Stimulated activated CD8-positive, alpha-beta memory T cell treated with anti-CD3 and anti-CD28 coated beads, Interleukin-7, amount 100 ng/mL, for 1 hour (primary cell): ENCODE measurements at places on chromosomes 6 and 20.

- DNase-seq, result no peak
Observed at GRCh38 chr6:33453393-33454008, 875 bp upstream of the ZBTB9 start.

DNA sequence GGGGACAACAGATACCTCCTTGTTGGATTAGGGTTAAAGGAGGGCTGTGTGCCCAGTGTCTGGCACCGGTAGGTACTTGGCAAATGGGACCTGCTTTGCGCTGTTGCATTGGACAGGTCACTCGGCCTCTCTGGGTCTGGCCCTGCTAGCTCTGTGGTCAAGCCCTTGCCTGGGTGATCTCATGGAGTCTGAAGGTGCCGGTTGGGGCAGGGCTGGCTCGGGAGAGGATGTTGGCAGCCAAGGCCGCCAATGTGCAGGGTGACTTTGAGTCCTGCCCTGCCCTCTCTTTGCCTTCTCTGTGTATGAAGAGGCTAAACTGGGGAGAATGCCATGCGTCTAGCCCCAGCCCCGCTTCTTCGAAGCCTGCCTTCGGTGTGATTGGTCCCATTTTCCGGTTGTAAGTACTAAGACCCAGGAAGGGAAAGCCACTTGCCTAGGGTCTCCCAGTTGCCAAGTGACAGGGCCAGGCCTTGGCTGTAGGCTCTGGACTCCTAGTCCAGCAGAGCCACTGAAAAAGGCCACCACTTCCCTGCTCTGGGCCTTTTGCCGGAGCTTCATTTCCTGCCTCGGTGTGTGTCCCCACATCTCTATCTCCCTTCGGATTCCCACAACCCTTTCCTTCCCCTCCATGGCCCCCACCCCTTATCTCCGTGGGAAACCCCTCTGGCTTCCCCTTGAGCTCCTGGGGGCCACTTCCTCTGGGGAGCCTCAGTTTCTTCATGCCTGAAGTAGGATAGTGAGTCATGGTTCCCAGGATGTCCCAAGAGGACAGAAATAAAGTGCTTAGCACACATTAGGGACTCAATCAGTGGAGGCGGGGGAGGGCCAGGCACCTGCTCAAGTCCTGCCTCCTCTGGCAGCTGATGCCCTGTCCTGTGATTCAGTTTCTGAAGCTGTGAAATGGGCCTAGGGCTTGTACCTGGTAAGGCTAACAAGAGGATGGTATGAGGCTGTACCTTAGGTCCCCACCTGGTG, 3.9 kb downstream of the SRC start:
- no peak for DNase-seq

- DNase-seq, result no peak
Observed at GRCh38 chr6:16468991-16469615, 230.7 kb downstream of the GMPR start.

DNA sequence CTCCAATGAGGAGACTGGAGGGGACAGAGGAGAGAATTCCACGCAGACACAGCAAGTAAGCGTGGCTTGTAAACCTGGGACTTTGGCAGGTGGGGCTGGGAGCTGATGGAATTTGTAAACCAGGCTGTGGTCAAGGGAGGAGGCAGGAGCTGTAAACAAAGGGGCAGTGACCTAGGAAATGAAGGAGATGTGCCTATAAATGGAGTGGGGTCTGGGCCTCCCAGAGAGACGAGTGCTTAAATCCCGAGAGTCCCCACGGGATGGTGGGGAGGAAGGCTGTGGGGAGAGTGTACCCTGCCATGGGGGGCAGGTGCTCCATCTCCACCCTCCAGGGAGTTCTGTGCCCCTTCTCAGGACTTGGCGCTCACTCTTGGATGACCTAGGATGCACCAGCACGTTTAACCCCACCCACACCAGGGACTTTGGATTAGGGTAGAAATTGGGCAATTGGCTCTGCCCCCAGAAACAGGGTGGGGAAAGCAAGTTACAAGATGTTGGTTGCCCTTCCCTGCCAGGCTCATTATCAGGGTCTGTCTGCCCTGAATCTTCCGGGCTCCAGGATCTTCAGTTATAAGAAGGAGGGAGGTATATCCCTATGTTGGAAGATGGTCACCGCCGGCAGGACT, 4.0 kb upstream of the DHX16 start:
- no peak for DNase-seq

DNA sequence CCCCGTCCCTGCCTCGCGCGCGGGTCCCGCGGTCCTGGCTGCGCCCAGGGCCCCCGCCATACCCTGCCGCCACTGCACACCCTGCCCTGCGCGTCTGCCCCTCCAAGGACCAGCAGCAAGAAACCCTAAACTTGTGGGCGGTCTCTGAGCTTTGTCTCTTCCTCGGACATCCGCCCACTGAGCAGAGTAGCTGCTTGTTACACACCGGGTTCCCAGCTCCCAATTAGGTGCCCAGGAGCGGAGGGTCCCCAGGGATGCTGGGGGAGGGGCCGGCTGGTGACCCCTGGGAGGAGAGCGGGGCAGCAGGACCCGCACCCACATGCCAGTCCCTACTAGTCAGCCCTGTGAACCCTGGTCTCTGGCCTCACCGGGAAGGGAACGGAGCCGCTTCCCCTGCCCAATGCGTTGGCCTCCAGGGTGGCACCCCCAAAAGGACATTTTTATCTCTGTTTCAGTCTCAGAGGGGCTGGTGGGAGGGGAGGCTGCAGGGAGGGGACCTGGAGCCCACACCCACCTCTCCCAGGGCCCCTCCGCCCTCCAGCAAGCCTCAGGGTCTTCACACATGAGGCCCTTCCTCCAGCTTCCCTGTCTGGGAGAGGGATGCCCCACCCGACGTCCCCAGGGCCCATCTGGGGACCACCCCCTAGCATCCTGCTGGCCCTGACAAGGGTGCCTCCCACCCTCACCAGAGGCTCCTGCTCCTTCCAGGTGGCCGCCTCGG, 10.5 kb downstream of the STMN3 start:
- no peak for DNase-seq

DNA sequence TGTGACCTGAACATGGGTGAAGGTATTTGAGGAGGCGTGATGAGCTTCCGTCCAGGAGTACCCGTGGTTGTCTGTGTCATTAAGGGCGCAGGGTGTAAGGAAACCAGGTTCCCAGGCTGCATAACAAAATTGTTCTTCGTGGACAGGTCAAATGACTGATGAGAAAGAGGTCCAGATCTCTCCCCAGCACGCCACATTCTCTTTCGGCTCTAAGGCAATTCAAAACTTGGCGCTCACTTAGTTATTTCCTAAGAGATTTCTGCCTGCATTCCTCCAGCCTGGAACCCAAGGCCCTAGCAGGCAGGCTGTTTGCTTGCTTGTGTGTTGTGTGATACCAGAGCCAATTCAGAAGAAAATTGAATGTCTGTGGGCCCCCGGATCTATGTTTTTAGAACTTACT, 139.9 kb downstream of the AGPAT4 start:
- no peak for DNase-seq
